ENCODE measurements at places on chromosomes 7 and 10. TPM values are rescaled to one million over a fixed set of nuclear protein-coding genes. Genes with fewer than 3 reads are reported as not detected.

HNRNPF gene
- 161 TPM for total RNA-seq

PTF1A gene
- not detected for total RNA-seq

OR2A7 gene
- total RNA-seq, result 1.3 TPM

PPP1R3C gene
- total RNA-seq, result not detected

AGK gene
- total RNA-seq, result 26.1 TPM

SMKR1 gene
- 3.8 TPM for total RNA-seq

NAT16 gene
- total RNA-seq, result not detected

LLCFC1 gene
- not detected for total RNA-seq

PRKAR2B gene
- total RNA-seq, result 0.81 TPM

TFPI2 gene
- 0.96 TPM for total RNA-seq

SEMA3E gene
- not detected for total RNA-seq

SOSTDC1 gene
- total RNA-seq, result not detected

SPDYE5 gene
- total RNA-seq, result not detected

LIPJ gene
- total RNA-seq, result 0.39 TPM

LRRC18 gene
- not detected for total RNA-seq

RFC2 gene
- 33.2 TPM for total RNA-seq

KIFBP gene
- total RNA-seq, result 15.7 TPM

HKDC1 gene
- total RNA-seq, result not detected

MACROH2A2 gene
- not detected for total RNA-seq

ARHGEF5 gene
- 7.9 TPM for total RNA-seq

SEMA4G gene
- 2.2 TPM for total RNA-seq

SDK1 gene
- total RNA-seq, result 2.0 TPM

TRIL gene
- total RNA-seq, result not detected

LRIT1 gene
- total RNA-seq, result not detected

WDR86 gene
- total RNA-seq, result 1.4 TPM

NCF1 gene
- total RNA-seq, result 183 TPM

COL1A2 gene
- total RNA-seq, result 0.47 TPM

PNLIPRP3 gene
- not detected for total RNA-seq

BICC1 gene
- total RNA-seq, result not detected

GALNT17 gene
- total RNA-seq, result not detected

EXOC4 gene
- 132 TPM for total RNA-seq

PRR15 gene
- not detected for total RNA-seq

All from B cell (primary cell).